ENCODE measurements at places on chromosomes 2 and 18. TPM values are rescaled to one million over a fixed set of nuclear protein-coding genes. Genes with fewer than 3 reads are reported as not detected.
A peak's percentile ranks its signal among the peaks of the same experiment; 100 is the strongest.

Gene PCARE
- total RNA-seq: not detected

GRCh38 chr18:25164848-25165811, 186.8 kb downstream of the ZNF521 start:
- H3K4me1 ChIP-seq: peaks cover 18% of the 10 kb centered on the region
- H3K4me3 ChIP-seq: peak overlapping the region; percentile 7
- H3K27ac ChIP-seq: no peak overlapping the region

Gene SPAST
- total RNA-seq: 12.8 TPM

DNA sequence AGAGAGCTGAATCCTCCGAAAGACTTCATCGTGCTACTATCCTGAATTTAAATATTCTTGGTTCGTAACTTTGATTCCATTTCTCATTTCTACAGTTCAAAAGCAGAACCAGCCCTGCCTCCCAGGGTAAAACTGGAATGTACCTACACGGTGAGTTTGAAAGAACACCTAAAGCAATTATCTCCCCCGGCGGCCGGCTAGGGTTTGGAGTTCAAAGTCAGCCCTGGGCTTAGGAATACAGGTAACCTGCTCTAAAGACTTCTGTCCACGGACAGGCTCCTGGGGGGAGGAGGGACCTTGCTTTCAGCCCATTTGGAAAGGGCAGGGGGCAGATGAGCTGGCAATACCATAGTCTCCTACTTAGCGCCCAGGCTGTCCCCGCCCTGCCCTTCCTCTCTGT, 32.3 kb downstream of the CYP27C1 start:
- no peak overlapping the region for H3K27ac ChIP-seq
- peaks cover 7% of the 10 kb centered on the region for H3K4me1 ChIP-seq
- no peaks in the 10 kb centered on the region for H3K36me3 ChIP-seq
- H3K4me3 ChIP-seq: no peak overlapping the region

- no peak overlapping the region for H3K27ac ChIP-seq
- no peak overlapping the region for H3K4me3 ChIP-seq
- DNase-seq: no peak
- H3K4me1 ChIP-seq: no peaks in the 10 kb centered on the region
Observed at GRCh38 chr2:13714466-13714865, 918.1 kb upstream of the LRATD1 start.

DNA sequence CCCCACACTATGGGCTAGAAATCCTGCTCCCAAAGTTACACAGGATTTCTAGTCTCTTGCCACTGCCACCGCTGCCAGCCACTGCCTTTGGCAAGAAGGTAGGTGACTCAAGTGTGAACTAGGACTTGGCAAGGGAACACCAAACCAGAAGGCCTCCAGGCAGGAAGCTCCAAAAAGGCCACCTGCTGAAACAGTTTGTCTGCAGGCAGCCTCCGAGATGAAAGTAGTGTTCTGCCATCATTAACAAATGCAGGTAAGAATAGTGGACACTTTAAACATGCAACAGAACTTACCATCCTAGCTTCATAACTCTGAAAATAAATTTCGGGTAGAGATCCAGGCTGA, 3.9 kb downstream of the ANKRD44 start:
- H3K4me3 ChIP-seq: peak overlapping the region; percentile 77
- peaks cover 53% of the 10 kb centered on the region for H3K4me1 ChIP-seq
- H3K36me3 ChIP-seq: peaks cover 21% of the 10 kb centered on the region
- no peaks in the 10 kb centered on the region for H3K27me3 ChIP-seq
- peak; percentile 64 for DNase-seq

DNA sequence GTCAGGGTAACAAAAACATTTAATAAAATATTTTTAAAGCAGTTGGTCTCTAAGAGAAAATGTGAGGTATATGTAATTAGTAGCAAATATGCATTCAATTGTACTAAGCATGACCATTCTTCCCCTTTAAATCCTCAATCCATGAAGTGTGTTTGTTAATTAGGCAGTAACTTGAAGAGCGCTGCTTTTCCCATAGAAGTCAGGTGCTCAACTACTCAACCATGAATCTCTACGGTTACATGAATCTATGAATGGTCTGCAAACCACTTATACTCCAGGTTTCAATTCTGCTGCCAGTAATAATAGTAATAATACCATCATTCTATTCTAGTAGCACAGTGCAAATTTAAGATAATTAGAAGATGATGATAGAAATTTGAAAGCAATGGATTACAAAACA, 55.8 kb downstream of the SLC8A1 start:
- no peak overlapping the region for H3K4me3 ChIP-seq
- no peaks in the 10 kb centered on the region for H3K4me1 ChIP-seq
- no peaks in the 10 kb centered on the region for H3K36me3 ChIP-seq
- DNase-seq: no peak
- H3K27me3 ChIP-seq: peaks cover 4% of the 10 kb centered on the region
- no peak overlapping the region for H3K27ac ChIP-seq

GRCh38 chr18:74525741-74526140, 8.6 kb upstream of the CNDP1 start:
- no peak overlapping the region for H3K27ac ChIP-seq
- H3K4me3 ChIP-seq: no peak overlapping the region
- peaks cover 13% of the 10 kb centered on the region for H3K36me3 ChIP-seq
- no peaks in the 10 kb centered on the region for H3K4me1 ChIP-seq

GRCh38 chr2:58065248-58065647, 18.6 kb downstream of the VRK2 start:
- peaks cover 24% of the 10 kb centered on the region for H3K4me1 ChIP-seq
- H3K27ac ChIP-seq: no peak overlapping the region

Gene CFC1
- total RNA-seq: not detected

Gene TMEM17
- total RNA-seq: not detected

Gene ERICH2
- total RNA-seq: not detected

Gene KIF5C
- 24.5 TPM for total RNA-seq

DNA sequence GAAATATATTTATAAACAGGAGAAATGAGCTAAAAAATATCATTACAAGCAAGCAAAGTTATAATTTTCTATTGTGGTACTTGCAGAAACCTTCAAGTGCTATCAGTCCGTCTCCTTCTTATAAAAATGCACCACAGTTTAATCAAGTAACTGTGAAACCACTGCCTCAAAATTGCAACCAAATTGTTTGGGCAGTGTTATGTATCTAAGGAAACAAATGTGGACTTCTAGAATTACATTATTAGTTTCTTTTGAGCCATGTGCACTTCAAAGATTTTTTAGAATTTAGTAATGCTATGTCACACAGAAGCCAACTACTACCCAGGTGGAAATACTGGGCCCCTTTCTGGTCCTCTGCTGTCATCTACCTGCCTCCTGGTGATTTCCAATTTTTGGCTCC, 495.6 kb downstream of the NYAP2 start:
- H3K27ac ChIP-seq: no peak overlapping the region
- H3K4me3 ChIP-seq: no peak overlapping the region
- H3K27me3 ChIP-seq: peaks cover 19% of the 10 kb centered on the region

Gene CNTNAP5
- not detected for total RNA-seq

Gene RPRM
- total RNA-seq: not detected

- no peaks in the 10 kb centered on the region for H3K4me1 ChIP-seq
- DNase-seq: no peak
- no peak overlapping the region for H3K4me3 ChIP-seq
- no peak overlapping the region for H3K27ac ChIP-seq
Observed at GRCh38 chr2:121836611-121837010, 81.2 kb downstream of the TSN start.

DNA sequence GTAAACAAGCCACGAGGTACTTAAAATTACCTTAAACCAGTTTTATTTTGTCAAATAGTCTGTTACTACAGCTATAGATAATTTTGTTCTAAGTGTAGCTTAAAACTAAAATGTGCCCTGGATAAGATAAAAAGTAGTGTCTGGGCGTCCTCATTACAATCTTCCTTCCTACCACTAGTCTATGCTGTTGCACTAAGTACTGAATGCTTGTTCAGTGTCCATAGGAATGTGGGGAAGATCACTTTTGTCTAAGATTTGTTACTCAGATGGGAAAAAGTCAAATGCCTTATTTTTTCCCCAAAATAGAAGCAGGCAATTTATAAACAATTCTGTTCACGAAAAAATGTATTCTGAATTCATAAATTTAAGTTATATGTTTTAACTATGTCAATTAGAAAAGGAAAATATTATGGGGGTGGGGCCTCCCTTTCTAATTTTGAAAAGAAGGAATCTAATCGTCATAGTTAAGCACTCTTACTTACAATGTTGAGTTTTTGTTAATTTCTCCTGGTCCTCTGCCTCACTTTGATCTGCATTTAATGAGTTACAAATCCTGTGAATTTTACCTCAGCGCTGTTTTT, 140.4 kb upstream of the VRK2 start:
- peaks cover 2% of the 10 kb centered on the region for H3K27me3 ChIP-seq
- no peaks in the 10 kb centered on the region for H3K36me3 ChIP-seq
- H3K4me3 ChIP-seq: no peak overlapping the region
- H3K4me1 ChIP-seq: peaks cover 9% of the 10 kb centered on the region
- DNase-seq: no peak

- peaks cover 11% of the 10 kb centered on the region for H3K4me1 ChIP-seq
- H3K36me3 ChIP-seq: no peaks in the 10 kb centered on the region
- no peak for DNase-seq
- no peak overlapping the region for H3K4me3 ChIP-seq
- no peaks in the 10 kb centered on the region for H3K27me3 ChIP-seq
Observed at GRCh38 chr2:143378996-143379395, 249.8 kb downstream of the ARHGAP15 start.

DNA sequence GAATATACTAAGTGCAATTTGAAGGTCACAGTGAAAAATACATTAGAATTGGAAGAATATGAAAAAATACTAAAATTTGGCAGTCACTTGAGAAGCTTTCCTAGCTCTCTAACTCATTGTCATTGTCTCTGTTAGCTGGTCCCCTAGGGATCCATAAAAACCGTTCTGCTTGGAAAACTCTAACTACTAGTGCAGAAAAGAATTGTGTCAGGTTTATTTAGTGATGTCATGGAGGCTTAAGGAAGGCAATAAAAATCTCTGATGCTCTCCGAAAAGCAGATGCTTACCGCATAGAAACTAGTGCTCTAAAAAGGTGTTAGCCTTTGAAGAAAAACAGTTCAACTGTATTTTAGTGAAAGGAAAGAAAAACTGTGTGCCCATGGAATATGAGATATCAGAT, 150.1 kb upstream of the DLGAP1 start:
- no peak overlapping the region for H3K27ac ChIP-seq
- H3K4me1 ChIP-seq: no peaks in the 10 kb centered on the region
- DNase-seq: no peak
- no peaks in the 10 kb centered on the region for H3K36me3 ChIP-seq

Gene UGT1A10
- not detected for total RNA-seq

GRCh38 chr2:68558576-68558975, 84.8 kb upstream of the PROKR1 start:
- no peak overlapping the region for H3K4me3 ChIP-seq
- no peak overlapping the region for H3K27ac ChIP-seq
- no peak for DNase-seq
- H3K36me3 ChIP-seq: no peaks in the 10 kb centered on the region
- no peaks in the 10 kb centered on the region for H3K27me3 ChIP-seq

Gene CNGA3
- total RNA-seq: not detected

- H3K4me1 ChIP-seq: no peaks in the 10 kb centered on the region
- no peak for DNase-seq
- no peak overlapping the region for H3K27ac ChIP-seq
- no peaks in the 10 kb centered on the region for H3K36me3 ChIP-seq
- H3K27me3 ChIP-seq: no peaks in the 10 kb centered on the region
- no peak overlapping the region for H3K4me3 ChIP-seq
Observed at GRCh38 chr18:30248056-30248455, 794.5 kb downstream of the DSC3 start.

DNA sequence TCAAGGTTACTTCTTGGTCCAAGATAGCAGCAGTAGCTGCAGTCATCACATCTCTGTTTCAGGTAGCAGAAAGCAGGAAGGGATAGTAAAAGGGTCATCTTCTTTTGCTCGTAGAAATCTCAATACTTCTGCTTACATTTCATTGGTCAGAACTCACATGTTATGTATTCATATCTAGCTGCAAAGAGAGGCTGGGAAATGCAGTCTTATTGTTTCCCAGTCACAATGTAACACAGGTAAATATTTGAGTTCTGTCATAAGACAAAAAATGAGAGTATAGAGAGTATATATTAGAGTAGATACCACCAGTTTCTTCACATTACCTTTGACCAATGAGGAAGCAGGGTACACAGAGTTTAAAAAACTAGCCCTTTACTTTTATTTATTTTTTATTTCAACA, 132.4 kb upstream of the ITGA6 start:
- no peaks in the 10 kb centered on the region for H3K4me1 ChIP-seq
- H3K36me3 ChIP-seq: no peaks in the 10 kb centered on the region

DNA sequence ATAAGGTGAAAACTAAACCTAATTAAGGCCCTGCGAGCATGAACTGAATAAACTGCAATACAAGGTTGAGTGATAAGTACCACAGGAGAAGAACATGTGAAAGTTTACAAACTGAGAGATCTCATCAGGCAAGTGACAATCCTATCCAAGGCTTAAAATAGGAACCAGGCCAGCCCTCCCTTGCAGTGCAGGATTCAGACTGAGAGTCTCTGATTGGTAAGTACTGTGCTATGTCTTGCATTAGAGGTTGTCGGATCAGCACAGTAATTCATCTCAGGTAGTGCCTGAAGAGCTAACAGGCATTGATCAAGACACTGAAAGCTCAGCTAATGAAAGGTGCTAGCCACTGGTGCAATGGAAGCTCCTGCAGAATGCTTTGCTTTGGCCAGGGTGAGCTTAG, 801.7 kb upstream of the ID2 start:
- no peak overlapping the region for H3K4me3 ChIP-seq
- no peak overlapping the region for H3K27ac ChIP-seq
- DNase-seq: no peak
- H3K4me1 ChIP-seq: no peaks in the 10 kb centered on the region
- H3K27me3 ChIP-seq: no peaks in the 10 kb centered on the region

Gene C2orf78
- total RNA-seq: not detected

DNA sequence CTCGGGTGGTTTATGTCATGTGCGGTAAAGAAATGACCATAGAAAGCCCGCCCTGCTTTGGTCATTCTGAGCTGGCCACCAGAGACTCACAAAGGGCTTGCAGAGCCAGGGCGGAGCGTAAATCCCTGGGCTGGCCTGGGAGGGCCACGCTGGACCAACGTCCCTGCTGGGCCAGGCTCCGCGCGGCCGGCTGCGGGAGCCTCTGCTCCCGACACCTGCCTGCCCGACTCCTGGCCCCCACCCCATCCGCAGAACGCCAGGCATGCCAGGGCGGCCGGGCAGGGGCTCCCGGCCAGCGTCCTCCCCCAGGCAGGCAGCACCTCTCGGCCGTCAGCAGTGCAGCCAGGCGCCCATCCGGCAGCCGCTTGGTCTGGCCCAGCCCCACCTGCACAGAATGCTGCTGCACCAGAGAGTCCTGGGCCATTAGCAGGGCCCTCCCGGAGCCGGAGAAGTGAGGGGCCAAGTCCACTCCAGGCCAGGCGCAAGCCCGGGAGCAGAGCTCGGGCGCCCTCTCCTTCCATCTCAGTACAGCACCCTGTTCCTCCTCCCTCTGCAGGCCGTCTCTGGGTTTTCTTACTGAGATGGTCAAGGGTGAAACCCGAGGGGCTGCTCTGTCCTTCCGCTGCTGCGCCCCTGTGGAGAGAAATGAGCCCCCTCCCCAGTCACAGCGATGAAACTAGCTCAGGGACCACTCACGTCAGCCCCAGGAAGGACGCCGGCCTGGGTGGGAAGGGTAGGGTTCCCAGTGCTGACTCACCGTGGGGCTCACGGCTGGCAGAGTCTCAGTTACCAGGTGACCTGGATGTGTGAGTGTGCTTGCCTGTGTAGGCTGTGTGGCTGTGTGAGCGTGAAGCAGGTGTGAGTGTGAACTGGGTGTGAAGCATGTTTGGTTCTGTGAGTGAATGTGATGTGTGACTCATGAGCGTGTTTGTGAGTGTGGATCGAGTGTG, 83.3 kb downstream of the PTGR3 start:
- peak; percentile 15 for DNase-seq
- no peak overlapping the region for H3K4me3 ChIP-seq
- peaks cover 4% of the 10 kb centered on the region for H3K4me1 ChIP-seq
- peaks cover 11% of the 10 kb centered on the region for H3K27me3 ChIP-seq

- H3K4me1 ChIP-seq: peaks cover 16% of the 10 kb centered on the region
- H3K4me3 ChIP-seq: no peak overlapping the region
- H3K27me3 ChIP-seq: no peaks in the 10 kb centered on the region
- H3K27ac ChIP-seq: peak overlapping the region; percentile 64
Observed at GRCh38 chr2:195486987-195487644, 169.9 kb upstream of the SLC39A10 start.

All from activated naive CD4-positive, alpha-beta T cell treated with anti-CD3 and anti-CD28 coated beads for 36 hours (primary cell).